Astrocyte (in vitro differentiated cells and primary cell): ENCODE measurements at places on chromosomes 11 and 22.

- no peak for DNase-seq
Observed at GRCh38 chr11:59765068-59765735, 10.0 kb downstream of the STX3 start.

GRCh38 chr22:32557444-32557843, 82.8 kb downstream of the FBXO7 start:
- DNase-seq = no peak

DNA sequence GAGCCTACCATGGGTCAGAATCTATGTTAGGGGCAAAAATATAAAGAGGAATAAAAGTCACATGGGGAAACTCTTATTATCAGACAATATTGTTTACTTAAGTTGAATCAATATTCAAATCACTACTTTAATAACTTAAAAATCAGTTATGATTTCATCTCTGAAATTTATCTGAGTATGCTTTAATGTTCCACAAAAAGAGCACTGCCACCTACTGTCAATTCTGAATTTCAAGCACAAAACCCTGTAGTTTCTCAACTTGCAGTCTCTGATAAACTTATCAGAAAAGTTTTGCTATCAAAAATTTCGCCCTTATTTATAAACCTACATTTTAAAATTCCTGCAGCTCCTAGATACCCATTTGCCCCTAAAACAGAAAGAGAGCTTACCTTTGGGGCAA, 47.3 kb downstream of the RDX start:
- no peak for DNase-seq

- DNase-seq = no peak
Observed at GRCh38 chr11:104526006-104526405, 362.1 kb upstream of the PDGFD start.

DNA sequence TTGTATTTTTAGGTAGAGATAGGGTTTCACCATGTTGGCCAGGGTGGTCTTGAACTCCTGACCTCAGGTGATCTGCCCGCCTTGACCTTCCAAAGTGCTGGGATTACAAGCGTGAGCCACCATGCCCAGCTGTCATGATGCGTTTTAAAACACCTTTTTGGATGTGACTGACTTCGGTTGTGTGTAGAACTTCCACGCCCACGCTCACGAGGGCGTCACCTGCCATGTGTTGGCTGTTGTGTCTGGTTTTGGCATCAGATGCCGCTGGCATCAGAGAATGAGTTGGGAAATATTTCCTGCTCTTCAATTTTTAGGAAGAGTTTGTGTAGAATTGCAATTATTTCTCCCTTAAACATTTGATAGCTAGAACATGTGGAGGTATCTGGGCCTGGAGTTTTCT, 109.1 kb downstream of the KCNQ1 start:
- DNase-seq = no peak

DNA sequence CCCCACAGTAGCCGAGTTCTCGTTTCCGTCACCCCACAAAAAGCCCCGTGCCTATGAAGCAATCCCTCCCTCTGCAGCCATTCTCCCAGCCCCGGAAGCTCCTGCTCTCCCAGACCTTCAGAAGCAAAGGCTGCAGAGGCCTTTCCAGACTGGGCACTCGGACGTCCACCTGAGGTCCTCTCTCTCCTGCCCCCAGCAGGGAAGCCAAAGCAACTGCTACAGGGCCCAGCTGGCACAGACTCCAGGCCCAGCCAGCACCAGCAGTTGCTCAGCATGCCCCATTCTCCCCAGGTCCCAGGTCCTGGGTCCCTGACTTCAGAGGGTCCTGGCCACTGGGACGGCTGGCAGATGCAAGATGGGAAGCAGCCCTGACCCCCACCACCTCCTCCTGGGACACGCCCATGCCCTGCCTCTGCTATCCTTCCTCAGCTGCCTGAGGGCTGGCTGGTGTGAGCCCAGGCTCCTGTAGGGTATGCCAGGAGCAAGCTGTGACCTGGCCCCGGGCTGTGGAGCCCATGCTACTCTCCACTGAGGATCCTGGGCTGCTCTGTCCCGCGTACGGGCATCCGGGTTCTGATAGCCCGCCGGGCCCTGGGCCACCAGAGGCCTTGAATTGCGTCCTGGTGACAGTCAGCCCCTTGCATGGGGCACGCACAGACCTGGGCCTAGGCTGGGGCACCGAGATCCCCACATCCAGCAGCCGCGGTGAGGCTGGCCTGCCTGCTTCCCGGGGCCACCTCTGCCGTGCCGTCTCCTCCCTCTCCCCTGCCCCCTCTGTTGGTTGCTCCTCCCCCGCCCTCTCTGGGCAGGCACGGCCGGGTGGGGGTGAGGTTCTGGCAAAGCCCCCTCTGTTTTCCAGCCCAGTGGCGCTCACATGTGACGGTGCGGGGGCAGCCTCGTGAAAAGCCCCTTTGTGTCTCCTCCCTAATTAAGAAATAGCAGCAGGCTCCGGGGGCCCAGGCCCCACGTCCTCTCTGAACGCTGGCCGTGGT, 1310.3 kb downstream of the BRD1 start:
- no peak for DNase-seq

DNA sequence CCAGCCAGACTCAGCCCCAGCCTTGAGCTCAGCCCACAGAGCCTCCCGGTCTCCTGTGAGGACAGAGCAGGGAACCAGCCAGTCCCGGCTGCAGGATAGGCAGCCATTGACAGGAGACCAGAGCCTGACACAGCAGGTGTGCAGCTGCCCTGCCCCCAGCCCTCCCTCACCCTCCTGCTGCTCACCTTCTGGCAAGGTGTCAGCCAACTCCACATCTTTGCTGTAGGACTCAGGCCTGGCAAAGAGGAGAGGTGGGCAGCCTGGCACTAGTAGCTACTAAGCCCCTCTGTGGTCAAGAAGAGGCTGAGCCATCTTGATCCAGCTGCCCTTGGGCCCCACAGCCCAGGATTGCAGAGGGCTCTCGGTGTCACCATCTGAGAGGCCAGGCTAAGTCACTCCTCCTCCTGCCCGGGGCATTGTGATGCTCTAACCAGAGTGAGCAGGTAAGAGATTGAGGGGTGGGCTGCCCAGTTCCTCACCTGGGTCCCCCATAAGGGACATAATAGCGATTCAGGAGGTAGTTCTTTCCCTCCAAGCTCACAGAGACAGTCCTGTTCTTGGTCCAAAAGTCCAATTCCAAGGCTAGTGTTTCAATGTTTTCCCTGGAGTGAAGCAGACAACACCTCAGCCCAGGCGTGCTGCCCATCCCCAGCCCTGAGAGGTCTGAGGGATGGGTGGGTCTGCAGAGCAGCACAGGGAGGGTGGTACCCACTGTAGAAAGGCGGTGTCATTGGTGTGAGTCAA, 18.6 kb downstream of the TREH start:
- DNase-seq = no peak

- DNase-seq = no peak
Observed at GRCh38 chr11:19659529-19659928, 53.1 kb upstream of the NAV2 start.

DNA sequence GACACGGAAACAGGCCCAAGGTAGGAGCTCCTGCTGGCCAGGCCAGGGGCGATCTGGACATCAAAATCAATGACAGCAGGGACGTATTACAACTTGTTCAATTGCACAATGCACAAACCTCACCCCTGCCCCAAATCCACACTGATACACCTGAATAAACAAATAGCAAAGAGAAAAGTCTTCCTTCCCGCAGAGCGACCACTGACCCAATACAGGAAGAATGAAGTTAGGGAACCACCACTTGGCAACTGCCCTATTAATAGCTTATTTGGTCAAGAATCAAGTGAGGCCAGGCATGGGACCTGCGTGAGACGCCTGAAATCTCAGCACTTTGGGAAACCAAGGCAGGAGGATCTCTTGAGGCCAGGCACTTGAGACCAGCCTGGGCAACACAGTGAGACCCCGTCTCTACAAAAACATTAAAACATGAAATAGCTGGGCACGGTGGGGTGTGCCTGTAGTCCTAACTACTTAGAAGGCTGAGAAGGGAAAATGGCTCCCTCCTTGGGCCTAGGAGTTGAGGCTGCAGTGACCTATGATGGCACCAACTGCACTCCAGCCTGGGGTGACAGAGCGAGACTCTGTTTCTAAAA, 109.1 kb downstream of the MED15 start:
- no peak for DNase-seq

DNA sequence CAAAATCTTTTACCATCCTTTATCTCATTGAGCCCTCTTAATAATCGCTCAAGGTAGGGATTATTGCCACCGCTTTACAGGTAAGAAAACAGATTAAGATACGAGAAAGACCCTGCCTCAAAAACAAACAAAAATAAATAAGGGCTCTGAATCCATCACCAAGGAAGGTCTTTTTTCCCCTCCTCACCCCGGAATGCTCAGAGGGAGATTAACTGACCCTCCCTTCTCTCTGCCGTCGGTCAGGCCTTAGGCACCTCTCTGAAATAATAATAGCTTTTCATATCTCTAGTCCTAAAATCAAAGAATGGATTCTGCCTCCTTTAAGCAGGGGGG, 620 bp upstream of the ATG2A start:
- no peak for DNase-seq
